Caco-2 (cell line): ENCODE measurements at places on chromosomes 2 and 18.

DNA sequence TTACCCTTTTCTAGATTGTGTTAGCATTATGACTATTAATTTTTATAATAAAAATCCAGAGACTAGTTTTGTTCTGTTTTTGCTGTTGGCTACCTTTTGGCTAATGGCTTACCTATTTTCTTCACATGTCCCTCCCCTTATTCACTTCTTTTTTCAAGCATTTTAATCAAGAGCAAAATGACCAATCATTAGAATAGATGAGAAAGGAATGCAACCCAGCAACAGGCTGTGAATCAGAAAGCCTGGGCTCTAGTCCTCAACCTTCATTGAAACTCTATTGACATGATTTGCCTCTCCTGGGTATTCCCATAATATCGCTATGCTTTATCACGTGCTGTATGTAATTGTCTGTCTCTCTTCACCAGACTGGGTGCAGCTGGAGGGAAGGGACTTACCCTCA, 370.1 kb downstream of the IRS1 start:
- H3K4me1 ChIP-seq, result peaks cover 13% of the 10 kb centered on the region
- DNase-seq, result no peak
- no peak overlapping the region for H3K4me3 ChIP-seq
- no peak overlapping the region for H3K27ac ChIP-seq

- H3K27ac ChIP-seq, result no peak overlapping the region
- DNase-seq, result no peak
Observed at GRCh38 chr2:102313471-102313870, 2.1 kb downstream of the IL1RL1 start.

- H3K4me3 ChIP-seq, result peak overlapping the region; percentile 80
- H3K27ac ChIP-seq, result peak overlapping the region; percentile 84
- no peaks in the 10 kb centered on the region for H3K36me3 ChIP-seq
- DNase-seq, result peak; percentile 76
- H3K4me1 ChIP-seq, result peaks cover 5% of the 10 kb centered on the region; the same call in 1 of the 2 replicates
Observed at GRCh38 chr2:65430603-65431420, 1.6 kb downstream of the SPRED2 start.

DNA sequence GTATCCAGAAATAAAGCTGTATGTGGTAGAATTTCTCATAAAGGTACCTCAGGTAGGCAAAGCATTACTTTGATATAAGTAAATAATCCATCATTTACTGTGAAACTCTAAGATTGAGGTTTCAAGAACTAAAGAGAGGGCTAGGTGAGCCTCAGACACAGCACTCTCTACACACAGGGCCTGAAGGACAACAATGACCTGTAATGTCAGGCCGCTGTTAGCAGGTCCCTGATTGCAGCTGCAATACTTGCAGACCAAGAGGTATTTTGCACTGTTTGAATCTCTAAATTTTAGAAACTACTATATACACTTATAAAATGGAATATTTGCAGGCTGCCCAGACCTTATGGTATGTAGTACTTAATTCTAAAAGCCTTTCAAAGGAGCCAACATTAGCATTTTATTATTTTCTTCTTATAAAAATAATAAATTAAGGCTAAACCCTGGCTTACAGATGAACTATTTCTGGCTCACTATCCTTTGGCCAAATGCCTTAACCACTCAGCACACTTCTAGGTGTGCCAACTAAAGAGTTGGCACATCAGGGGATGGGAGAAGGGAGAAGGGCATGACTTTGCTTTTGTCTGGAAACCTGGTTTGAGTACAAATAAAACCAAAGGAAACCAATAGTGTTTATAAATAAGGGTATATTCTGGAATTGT, 66.7 kb upstream of the SLC39A10 start:
- no peaks in the 10 kb centered on the region for H3K27me3 ChIP-seq
- H3K4me3 ChIP-seq, result no peak overlapping the region
- no peak for DNase-seq
- no peak overlapping the region for H3K27ac ChIP-seq
- H3K4me1 ChIP-seq, result peaks cover 14% of the 10 kb centered on the region
- H3K36me3 ChIP-seq, result no peaks in the 10 kb centered on the region

DNA sequence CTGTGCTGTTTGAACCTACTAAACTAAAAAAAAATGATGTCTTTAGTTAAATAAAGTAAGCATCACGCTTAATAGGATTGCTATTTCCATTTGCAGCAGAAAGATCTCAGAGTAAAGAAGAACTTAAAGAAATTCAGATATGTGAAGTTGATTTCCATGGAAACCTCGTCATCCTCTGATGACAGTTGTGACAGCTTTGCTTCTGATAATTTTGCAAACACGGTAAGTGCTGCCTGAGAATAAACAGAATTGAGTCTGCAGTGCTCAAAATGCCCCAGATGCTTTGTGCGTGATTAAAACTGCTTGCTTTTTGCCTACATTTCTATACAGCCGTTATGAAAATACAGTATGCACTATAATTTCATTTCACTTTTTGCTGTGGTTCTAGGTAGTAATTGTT, 3.9 kb downstream of the CDCA7 start:
- H3K36me3 ChIP-seq, result no peaks in the 10 kb centered on the region
- H3K27me3 ChIP-seq, result no peaks in the 10 kb centered on the region
- DNase-seq, result no peak
- H3K4me3 ChIP-seq, result no peak overlapping the region

- H3K36me3 ChIP-seq, result no peaks in the 10 kb centered on the region
- no peaks in the 10 kb centered on the region for H3K4me1 ChIP-seq
- H3K4me3 ChIP-seq, result no peak overlapping the region
- H3K27ac ChIP-seq, result no peak overlapping the region
- DNase-seq, result peak; percentile 40
Observed at GRCh38 chr2:115083225-115083624, 640.8 kb downstream of the DPP10 start.

DNA sequence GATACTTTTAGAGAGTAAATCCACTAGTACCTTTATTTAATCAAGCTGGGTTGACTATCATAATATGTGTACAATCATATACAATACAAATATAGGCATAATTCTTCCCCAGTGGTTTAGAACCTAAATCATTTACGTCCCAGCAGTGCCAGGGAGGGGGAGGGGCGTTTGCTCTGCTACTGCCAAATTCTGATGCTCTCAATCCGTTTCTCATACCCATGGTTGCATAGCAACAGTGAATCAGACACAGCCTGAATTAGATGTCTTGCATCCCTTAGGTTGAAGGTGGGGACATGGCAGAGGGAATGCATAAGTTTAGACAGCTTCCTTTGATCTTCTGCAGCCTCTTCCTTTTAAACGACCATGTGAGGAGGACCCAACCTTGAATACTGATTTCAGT, 135.4 kb downstream of the ABCA12 start:
- no peaks in the 10 kb centered on the region for H3K36me3 ChIP-seq
- H3K4me3 ChIP-seq, result no peak overlapping the region
- H3K27ac ChIP-seq, result no peak overlapping the region
- H3K27me3 ChIP-seq, result no peaks in the 10 kb centered on the region
- no peaks in the 10 kb centered on the region for H3K4me1 ChIP-seq

DNA sequence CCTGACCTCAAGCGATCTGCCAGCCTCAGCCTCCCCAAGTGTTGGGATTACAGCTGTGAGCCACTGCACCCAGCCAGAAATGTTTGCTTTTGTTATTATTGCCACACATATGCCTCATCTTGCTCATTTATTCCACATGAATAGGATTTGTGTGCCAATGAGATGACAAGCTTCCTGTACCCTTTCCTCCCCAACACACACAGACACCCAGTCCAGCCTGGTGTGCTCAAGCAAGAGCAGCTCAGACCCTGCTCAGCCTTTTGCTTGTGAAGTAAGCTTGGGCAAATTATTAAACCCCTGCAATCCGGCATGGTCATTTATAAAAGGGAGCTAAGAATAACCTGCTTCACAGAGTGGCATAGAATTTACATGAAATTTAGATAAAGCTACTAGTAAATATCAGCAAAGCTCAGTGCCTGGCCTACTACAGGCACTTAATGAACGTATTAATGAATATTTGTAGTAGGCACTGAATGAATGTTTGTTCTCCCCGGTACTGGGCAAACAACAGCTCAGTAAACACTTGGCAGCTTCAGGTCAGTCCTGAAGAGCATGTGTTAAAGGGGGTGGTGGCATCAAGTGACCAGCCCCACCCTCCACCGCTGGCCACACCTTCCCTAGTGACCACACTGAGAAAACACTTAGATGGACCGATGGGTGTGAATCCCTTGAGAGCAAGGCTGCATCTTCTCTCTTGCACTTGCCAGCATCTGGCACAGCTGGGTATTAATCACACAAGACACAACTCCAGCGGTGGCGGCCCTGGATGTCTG, 280.2 kb downstream of the SRBD1 start:
- no peaks in the 10 kb centered on the region for H3K27me3 ChIP-seq
- H3K4me1 ChIP-seq, result no peaks in the 10 kb centered on the region
- DNase-seq, result no peak

DNA sequence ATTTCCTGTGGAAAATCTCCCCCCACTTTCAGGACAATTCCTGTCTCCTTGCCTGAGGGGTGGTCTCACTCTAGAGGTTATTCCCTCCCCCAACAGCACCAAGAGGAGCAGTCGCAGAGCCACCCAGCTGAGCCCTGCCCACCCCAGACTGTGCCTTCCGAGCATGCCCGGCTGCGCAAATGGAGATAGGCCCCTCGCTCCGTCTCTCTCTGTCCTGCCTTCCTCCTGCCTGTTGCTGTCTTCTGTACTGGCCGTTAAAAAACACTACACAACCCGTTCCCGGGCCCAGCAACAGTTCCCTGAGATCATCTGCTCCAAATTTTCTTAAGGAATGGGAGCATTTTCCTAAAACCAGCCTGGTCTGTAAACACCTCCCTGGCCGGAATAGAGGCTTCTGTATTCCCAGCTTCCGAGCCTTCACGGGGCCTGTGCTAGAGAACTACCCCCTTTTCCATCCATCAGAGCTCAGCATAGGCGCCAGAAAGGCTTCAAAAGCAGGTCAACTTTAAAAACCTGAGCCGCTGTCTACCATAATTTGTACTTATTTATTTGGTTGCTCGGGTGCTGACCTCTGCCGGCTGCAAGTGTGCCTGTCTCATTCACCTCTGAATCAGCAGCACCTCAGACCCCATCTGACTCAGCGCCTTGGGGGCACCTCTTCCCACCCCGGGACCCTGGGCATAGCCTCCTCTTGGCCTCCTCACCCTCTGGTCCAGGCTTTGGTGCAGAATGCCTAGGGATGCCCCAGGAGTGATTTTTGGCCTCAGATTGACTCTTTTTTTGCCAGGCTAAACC, 159.4 kb downstream of the PXDN start:
- no peaks in the 10 kb centered on the region for H3K27me3 ChIP-seq
- no peak for DNase-seq
- no peak overlapping the region for H3K4me3 ChIP-seq
- no peak overlapping the region for H3K27ac ChIP-seq

DNA sequence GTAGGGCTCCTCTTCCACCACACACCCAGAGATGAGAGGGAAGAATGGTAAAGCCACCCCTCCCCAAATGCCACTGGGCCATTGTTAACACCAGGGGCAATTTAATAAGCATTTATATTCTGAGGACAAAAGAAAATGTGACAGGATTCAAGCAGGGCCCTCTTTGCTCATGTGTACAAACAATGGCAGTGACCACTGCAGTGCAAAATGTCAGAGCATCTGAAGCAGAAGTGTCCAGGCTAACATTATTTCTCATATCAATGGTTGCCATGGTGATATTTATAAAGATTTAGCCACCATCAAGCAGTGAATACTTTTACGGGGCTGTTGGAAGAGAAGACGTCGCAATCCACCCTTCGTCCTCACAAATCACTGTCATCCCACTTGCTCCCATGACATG, 10.8 kb upstream of the EPB41L3 start:
- no peak for DNase-seq
- no peaks in the 10 kb centered on the region for H3K36me3 ChIP-seq
- no peak overlapping the region for H3K4me3 ChIP-seq
- no peak overlapping the region for H3K27ac ChIP-seq

DNA sequence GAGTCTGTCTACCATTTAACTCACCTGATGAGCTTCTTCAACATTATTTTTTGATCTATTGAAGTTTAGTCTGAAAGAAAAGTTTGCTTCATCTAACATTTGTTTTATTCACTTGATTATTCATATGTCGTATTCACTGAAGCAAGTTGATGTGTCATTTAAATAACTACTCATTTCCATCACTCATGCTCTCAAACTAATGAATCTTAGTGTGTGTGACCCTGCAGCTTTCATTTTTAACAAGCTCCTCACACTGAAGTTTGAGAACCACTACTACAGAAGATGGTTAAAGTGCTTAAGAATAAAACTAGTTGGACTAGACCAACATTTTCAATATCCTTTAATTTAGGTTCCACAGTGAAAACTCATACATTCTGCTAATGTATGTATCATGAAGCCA, 1.8 kb upstream of the ABI2 start:
- DNase-seq, result no peak
- no peaks in the 10 kb centered on the region for H3K27me3 ChIP-seq
- peaks cover 6% of the 10 kb centered on the region; the same call in 1 of the 2 replicates for H3K4me1 ChIP-seq

GRCh38 chr2:164840930-164841718, 499 bp downstream of the COBLL1 start:
- H3K36me3 ChIP-seq, result peaks cover 2% of the 10 kb centered on the region; the same call in 1 of the 2 replicates
- H3K27ac ChIP-seq, result peak overlapping the region; percentile 92
- DNase-seq, result peak; percentile 87
- H3K4me1 ChIP-seq, result peaks cover 27% of the 10 kb centered on the region
